ENCODE measurements at places on chromosomes 11 and 22.

- no peak for DNase-seq
These were observed 6.6 kb upstream of the MS4A12 start for GRCh38 chr11:60485987-60486386.

DNA sequence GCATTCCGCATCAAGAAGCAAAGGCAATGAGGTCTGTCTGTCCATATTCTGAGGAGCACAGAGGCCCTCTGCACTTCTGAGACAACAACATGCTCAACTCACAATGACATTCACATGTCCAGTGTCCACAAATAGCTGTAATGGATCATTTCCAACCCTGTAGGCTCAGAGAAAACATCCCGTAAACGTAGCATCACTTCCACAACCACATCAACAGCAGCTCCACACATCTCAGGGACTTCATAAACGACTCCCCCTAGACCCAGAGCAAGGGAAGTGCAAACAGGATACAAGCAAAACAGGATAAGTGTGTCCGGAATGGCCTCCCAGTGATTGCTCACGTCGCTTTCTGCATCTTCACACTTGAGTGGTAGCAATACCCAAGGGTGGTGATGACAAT lies 100.2 kb downstream of the SYN3 start:
- peak; percentile 45 for DNase-seq

DNA sequence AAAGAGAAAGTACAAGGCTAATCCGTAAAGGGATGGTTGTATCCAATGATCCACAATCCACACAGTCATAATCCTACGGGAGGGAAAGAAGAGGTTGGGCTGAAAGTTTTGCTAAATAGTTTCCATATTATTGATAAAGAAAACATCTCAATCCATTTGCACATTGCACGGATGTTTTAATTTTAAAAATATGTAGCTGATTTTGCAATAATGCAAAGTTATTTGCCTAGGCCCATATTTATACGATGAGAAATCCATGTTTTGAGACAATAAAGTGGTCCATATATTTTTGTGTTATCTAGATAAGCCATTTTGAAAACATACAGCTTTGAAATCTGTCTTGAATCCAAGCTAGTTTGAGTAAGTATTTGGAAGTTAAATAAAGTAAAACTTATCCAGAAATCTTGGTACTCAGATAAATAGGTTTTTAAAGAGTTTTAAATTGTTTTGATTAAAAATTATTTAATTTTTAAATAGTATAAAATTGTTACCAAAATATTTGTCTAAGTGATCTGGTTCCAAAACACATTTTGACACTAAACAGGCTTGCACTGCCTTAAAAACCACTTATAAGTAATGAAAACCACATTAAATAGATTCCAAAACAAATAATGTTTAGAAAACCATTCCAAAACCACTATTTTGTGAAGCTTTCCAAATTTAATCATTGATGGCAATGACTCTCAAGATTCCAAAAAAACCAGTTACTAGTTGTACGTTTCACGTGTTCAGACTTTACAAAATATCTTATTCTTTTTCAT lies 38.2 kb upstream of the PAMR1 start:
- no peak for DNase-seq

- no peak for DNase-seq
These were observed 31.9 kb downstream of the ASCC2 start for GRCh38 chr22:29806196-29806595.

- DNase-seq, result no peak
These were observed 117.2 kb upstream of the TIMP3 start for GRCh38 chr22:32684148-32684821.

DNA sequence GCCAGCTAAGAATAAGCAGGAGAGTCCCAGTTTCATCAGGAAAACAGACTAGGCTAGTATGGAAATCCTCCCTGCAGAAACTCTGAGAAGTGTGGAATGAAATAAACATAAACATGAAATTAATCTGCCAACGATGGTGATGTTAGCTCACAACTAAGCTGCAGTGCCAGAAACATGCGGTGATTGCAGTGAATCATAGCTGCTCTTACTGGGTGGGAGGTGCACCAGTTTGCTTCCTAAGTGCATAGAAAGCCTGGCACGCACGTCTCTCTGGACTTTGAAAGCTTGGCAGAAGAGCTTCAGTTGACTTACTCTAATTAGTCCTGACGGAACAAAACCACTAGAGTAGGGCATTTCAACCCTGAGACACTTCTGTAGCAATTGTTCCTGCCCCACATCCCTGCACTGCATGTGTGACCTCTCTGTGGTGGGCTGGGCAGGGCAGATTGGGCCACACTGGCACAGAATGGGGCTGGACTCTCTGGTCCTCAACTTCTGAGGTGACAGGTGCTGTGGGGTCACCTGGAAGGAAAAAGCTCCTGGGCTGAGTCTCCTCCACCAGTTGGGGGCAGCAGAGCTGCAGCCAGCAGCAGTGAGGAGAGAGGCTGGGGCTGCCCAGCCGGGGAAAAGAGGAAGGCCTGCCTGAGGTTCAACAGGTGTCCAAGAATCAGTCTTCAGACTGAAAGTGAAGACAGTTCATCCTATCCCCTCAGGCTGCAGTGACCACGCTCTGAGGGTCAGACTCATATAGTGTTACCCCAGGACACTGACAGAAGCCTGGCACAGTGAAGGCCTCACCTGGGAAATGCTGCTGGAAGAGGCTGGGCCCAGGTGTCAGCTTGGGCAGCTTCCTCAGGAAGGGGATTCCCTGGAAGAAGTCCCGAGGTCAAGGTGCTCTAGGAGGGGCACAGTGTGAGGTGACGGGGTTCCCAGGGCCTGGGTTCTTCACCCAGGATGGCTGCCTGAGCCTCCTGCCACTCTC lies 40.5 kb downstream of the GGTLC2 start:
- DNase-seq, result no peak

GRCh38 chr11:124473476-124473875 lies 28.0 kb upstream of the OR8B8 start:
- DNase-seq, result no peak

- no peak for DNase-seq
These were observed 588.3 kb upstream of the ANO5 start for GRCh38 chr11:21604564-21604963.

DNA sequence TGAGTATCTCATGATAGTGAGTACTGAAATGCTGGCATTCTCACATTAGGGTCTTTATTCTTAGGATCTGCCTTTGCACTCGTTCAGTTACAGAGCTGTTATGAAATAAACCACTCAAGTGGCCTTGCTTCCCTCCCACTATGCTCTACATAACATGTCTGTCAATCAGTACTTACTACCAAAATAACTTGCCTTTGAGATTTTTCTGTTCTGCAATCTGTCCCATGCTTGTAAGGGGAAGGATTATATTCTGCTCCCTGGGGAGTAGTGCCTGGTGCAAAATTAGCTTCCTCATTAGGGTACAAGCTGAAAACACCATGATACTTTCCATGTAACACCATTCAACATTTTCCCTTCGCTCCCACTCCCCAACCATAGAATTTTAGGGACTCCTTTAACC lies 1.9 kb upstream of the GRAP2 start:
- DNase-seq, result peak; percentile 12

DNA sequence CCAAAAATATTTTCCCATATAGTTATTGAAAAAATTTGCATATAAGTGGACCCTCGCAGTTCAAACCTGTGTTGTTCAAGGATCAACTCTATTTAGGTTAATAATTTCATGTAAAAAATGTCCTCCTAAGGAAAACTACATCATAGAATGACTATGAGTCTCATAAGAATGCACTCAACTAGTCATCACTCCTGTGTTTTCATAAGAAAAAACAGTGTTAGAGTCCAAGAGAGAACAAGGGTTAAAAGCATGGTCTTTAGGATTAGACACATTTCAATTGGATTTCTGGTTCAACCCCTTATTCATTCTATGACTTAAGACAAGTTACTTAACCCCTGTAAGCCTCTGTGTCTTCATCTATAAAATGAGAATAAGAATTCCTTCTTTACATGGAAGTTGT lies 5.1 kb downstream of the PARVA start:
- DNase-seq, result no peak

GRCh38 chr22:44023404-44024287 lies 456 bp upstream of the PARVB start:
- DNase-seq, result peak; percentile 41

- DNase-seq, result no peak
These were observed 2.2 kb upstream of the VWCE start for GRCh38 chr11:61297341-61297740.

- DNase-seq, result no peak
These were observed 83.5 kb downstream of the CTTN start for GRCh38 chr11:70481625-70482528.

DNA sequence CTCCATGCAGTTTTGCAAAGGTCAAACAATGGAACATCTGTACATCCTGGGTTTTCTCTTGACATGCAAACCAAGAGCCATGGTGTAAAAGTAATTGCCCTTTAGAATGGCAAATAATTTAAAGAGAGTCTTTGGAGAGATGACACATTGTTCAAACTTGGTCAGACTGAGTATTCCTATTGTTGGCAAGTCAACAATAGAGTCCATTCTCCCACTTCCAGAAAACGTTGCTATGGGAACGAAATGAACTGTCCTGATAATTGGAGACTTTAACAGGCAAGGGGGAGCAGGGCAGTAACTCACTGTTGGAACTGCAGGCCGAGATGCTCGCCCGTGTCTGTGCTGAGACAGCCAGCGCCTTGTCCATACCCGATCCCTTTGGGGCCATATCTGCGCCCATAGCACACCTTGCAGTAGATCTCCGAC lies 13.9 kb downstream of the CSRP3 start:
- DNase-seq, result no peak

- peak; percentile 42 for DNase-seq
These were observed 1.5 kb upstream of the KLHDC7B start for GRCh38 chr22:50544078-50544745.

GRCh38 chr11:118979434-118979833 lies 7.9 kb downstream of the FOXR1 start:
- no peak for DNase-seq

- peak; percentile 59 for DNase-seq
These were observed 1.0 kb upstream of the FNBP4 start for GRCh38 chr11:47768101-47768612.

GRCh38 chr11:128361451-128362020 lies 225.8 kb downstream of the ETS1 start:
- DNase-seq, result no peak

DNA sequence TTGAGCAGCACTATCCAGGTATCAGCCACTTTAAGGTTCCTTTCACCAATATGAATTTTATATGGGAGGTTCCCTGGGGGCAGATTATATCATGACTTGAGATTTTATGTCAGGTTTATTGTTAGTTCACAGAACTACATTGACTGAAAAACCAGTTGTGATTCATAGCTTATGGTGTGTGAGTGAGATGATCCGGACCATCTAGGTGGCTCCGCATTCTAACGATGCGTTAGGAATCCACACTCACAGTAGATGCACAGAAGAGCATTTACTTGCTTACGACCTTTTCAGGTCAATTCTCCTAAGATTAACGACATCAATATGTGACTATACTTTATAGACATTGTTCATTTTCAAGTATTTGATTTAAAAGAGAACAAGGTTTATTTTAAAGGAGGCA lies 984.3 kb upstream of the CCDC90B start:
- DNase-seq, result no peak

DNA sequence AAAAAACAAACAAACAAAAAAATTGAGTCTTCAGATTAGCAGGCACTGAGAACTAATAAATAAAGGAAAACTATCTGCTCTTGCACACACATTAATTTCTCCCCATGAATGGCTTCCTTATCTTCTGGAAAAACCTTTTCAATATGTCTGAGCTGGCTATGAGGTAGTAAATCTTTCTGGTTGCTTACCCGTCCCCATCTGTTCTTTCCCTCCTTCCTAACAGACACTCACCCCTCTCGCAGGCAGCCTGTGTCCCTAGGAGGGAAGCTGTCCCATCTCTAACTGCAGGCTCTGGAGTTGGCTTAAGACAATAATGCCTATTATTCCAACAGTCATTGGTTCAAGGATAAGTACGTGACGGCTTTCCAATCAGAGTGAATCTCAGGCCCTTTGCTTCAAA lies 8.2 kb upstream of the SCUBE2 start:
- DNase-seq, result no peak

GRCh38 chr22:50209893-50210292 lies 9.1 kb downstream of the SELENOO start:
- peak; percentile 62 for DNase-seq

DNA sequence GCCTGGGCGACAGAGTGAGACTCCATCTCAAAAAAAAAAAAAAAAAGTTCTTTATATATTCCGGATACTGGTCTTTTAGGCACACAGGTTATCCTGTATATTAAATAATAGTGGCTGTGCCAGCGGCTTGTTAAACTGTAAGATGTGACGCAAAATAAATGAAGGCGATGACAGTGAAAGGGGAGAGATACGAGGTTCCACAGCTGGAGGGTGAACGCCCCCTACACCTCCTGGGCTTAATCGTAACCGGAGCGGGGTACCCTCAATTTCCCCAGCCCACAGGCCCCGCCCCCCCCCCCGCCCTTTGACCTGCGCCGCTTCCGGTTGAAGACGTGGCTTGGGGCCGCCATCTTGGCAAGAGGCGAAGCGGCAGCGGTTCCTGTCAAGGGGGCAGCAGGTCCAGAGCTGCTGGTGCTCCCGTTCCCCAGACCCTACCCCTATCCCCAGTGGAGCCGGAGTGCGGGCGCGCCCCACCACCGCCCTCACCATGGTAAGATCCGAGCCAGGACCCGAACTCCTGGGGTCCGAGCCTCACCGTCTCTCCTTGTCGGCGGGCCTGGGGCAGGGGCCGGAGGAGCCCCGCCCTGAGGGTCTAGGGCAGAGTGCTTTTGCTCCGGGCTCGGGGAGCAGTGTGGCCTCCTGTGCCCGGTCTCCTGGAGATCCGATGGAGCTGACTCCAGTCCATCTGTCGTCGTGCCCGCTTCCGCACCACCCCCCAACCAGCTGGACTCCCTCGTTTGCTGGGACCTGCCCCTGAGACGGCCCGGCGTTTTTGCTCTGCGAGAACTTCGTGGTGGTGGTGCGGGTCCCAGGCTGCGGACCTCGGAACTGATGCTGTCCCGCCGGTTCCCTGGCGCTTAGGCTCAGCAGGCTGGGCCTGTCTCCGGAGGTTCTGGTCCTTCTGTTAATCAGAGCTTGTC lies at the start of gene ARCN1:
Gene ARCN1, plus strand, starts transcription at position 349 of the 920 bp plus-strand sequence. Its CDS starts 139 bp downstream, at position 488.
- DNase-seq, result peak; percentile 86

DNA sequence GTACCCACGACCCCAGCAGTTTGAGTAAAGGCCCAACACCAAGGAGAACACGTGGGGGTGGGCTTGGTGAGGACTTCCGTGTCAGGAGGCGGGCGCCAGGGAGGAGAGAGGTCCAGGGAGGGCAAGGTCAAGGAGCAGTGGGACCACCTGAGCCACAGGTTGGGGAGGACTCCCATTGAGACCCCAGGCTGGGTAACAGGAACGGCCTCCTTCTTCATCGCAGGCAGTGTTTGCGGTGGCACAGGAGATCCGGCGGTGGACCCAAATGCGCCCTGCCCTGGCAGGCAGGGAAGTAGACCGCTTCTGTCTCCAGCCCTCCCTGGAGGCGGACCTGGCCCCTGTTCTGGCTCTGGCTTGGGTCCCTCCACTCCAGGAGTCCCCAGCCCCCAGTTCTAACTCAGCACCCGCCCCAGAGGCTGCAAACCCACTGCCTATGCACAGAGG lies 5.9 kb upstream of the TBX1 start:
- DNase-seq, result no peak

DNA sequence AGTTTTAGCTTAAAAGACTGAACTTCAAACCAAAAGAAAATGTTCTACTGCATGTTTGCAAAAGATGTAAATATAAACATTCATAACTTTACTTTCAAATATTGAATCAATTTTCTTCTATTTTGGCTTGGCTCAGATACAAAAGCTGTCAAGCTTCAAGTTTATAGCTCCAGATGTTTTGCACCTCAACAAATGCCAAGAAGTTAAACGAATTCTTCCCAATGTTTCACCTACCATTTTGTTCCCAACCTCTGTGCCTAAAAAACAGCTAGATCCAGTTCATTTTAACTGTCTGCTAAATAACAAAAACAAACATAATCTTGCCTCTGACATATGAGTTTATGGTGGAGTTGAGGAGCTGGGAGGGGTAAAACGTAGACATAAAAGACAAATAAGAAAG lies 76.5 kb downstream of the RAB30 start:
- DNase-seq, result peak; percentile 43

All from hindlimb muscle (tissue), 1 donor.